Occipital lobe (tissue), 3 donors: ENCODE measurements at places on chromosomes 16 and 17.

GRCh38 chr17:77392376-77393273 lies 251.9 kb downstream of the SEC14L1 start:
- DNase-seq, result no peak

DNA sequence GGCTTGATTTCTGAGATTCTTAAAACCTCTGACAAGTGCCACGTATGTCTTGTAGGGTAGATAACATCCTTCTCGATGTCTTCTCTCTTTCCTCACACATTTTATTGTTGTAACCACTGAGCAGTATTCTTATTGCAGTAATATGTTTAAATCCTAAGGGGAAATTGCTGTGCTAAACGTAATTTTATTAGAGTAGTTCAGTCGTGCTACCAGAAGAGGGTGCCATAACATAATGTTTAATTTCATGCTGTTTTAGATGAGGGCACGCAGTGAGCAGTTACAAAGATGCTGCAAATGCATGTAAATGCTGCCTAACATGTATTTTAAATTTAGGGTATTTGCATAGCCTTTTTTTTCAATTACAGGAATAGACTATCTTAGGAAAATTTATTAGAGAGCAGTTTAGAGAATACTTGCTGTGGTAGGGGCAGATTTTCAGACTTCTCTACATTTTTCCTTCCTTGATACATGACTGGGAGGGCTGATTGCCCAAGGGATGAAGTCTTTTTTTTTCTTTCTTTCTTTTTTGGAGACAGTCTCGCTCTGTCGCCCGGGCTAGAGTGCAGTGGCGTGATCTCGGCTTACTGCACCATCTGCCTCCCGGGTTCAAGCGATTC lies 51.7 kb downstream of the GAN start:
- DNase-seq, result no peak

GRCh38 chr16:48433116-48433849 lies 48.1 kb upstream of the SIAH1 start:
- no peak for DNase-seq

DNA sequence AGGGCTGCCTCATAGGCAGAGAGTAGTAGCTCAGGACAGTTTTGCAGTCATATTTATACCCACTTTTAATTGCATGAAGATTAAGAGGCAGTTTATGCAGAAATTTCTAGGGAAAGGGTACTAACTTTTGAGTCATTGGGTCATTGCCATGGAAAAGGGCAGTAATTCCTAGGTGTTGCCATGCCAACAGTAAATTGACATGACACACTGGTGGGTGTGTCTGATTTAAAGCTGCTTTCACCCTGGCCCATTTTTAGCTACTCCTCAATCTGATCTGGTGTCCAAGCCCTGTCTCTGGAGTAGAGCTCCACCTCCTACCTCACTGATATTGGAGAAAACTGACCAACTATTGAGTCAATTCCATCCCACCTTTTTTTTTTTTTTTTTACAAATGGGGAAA lies 161.5 kb upstream of the ZKSCAN2 start:
- no peak for DNase-seq
